ENCODE measurements at places on chromosomes 5 and 9.

DNA sequence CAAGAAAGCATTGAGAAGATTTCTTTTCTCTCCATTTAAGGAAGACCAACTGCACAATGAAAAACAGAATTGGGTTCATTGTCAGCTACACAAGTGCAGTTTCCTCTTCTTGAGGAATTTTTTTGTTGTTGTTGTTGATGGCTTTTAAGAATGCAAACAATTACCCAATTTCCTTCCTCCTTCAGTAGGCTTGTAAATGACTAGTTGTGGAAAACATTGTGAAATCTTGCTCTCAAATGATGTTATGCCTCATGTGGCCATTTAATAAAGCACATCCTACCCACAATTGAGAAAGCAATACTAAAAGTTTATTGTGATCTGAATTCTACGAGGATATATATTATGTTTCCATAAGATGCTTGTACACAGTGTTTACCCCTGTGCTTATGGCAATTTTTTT lies 171.6 kb downstream of the FAM174A start:
- no peak for DNase-seq

DNA sequence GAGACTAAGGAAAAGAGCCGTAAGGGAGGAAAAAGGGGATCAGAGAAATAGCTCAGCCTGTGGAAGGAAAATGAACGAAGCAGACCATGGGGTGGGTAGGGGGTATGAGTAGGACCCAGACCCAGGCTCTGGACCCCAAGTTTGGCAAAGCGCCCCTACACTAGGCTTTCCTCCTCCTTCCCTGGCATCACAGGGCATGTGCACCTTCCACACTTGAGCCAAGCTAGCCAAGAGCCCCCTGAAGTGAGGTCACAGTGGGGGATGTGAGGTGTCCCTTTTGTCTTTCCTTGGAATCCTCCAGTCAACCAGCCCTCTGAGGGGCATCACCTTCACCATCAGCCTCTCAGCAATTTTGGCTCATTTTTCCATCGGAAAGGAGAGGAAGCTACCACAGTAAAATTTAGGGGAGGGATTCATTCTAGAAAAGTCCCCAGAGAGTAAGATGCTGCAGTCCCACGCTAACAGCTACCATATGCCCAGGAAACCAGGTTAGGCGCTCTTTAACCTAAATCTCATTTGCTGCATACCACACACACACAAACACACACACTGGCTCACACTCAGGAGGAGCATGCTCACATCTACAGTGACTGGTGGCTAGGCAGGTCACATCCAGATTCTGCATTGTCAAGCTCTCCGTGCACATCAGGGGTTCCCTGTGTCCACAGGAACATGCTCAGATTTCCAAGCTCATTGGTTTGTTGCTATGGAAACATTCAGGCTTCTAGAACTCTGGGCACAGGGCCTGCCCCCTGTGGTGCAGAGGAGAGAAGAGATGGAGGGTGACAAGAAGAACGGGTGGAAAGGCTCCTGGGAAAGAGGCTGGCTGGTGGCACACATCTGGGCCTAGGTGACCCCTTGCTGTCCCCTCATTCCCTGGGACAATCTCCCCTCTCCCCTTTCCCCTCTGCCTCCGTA lies 9.9 kb downstream of the REEP2 start:
- DNase-seq: no peak

DNA sequence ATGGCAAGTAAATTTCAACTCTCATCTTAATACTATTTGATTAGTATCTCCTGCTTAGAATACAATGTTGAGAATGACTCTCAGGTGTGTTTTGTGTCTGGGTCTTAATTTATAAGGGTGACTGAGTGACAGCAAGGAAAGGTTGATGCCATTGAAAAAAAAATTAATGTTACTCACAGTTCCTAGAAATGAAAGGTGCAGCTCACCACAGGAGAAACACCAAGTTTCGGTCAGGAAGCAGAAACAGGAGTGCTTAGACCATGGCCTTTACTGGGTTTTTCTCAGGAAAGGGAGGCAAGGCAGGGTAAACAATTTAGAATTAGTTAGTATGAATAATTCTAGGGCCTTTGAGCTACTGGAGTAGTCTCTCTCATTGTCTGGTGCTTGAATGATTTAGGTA lies 159.2 kb upstream of the C9orf72 start:
- no peak for DNase-seq

- DNase-seq: no peak
Observed at GRCh38 chr9:129678844-129679243, 13.4 kb downstream of the PRRX2 start.
